ENCODE measurements at places on chromosomes 6 and 20.

DNA sequence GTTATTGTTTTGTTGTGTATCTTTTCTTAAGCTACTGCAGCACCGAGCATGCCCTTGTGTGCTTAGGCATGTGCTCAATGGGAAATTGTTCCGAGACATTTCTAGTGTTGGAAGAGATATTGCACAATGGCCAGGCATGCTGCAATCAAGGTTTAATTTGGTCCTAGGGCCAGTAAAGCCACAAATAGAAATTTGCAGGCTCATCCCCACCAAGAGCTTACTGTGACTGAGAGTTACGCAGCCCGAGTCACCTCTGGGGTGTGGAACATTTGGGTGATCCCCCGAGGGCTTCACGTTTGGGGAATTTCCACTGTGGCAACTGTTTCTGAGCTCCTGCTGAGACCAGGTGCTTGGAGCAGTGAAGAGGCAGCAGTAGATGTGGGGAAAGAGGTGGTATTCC is 65.8 kb downstream of the ADTRP start:
- no peak for DNase-seq

DNA sequence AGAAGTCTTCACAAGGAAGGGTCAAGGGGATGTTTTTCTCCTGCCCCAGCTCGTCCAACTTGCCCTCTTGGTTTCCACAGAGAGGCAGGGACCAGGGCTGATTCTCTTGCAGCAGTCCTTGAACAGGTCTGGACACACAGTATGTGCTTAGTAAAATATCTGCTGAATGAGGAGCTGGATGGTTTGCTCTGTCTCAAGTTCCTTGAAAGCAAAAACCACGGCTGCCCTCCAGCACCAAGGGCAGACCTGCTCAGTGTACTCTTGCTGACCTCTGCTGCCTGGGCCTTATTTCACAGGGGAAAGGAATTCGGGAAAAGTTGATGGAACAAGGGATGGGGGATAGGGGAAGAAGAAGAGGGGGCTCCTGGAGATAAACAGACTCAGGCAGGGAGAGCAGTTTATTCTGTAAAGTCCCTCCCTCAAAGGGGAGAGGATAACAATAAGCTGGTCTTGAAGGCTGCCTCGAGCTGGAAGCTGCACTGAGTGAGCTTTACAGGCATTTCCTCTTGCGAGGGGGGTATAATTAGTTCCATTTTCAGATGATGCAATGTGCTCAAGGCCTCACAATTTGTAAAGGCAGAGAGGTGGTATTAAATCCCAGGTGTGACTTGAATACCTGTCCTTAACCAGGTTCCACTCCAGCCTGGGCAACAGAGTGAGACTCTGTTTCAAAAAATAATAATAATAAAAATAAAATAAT is 10.3 kb downstream of the KCNK5 start:
- DNase-seq, result no peak

DNA sequence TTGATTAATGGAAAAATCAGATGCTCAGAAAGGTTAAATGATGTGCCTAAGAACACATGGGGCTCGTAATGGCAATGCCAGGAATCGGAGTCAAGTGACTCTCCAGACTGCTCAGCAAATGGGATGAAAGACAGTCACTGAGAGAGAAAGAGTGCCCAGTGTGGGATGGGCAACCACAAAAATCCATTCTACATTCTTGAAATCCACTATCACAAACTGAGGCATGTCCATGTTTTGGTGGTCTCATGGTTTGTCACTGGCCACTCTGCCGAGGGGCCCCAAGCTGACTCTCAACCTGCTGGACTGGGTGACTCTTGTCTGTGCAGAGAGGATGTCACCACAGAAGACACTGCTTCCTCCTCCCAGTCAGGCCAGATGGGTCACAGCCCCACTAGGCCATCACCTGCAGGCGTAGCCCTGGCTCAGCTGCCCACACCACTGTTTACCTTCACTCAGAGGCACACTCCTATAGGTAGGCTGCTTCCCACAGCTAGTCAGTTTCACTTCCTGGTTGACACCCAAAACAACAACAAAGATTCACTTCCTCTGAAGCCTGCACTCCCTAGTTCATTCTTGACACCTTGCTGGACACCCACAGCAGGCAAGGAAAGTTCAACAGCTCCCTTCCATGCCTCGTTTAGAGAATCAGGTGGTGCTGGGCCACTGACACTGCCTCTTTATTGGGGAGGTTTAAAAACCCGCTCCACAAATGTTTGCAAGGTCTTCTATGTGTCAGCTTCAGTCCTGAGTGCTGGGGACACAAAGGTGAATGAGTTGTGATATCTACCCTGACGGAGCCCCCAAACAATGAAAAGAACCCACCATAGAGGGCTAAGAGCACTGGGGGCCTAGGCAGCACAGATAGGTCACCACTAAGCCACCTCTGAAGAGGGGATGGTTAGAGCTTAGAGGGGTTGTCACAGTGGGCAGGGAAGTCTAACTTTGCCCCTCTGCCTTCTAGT is 21.7 kb downstream of the MAP1LC3A start:
- DNase-seq, result no peak

DNA sequence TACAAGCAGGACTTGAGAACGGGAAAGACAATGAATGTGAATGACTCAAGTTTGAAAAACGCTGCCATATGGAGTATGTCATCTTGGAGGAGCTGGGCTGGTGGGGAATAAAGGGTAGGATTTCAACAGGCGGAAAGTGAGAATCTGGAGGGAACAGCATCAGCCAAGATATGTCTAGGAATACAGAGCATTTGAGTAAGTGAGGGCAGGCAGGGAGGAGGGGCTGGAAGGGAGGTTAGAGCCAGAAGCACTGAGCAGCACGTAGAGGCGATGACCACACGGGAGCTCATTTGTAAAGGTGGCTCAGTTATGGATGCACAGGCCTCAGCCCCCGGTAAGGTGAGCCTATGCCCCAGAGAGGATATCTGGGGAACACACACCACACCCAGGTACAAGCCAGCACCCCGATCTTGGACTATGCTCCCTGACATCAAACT is 115.1 kb downstream of the ZMYND8 start:
- DNase-seq, result no peak

- DNase-seq, result no peak
These were observed 4.5 kb downstream of the LAMA5 start for GRCh38 chr20:62362590-62362940.

GRCh38 chr6:125824946-125825771 is 34.4 kb downstream of the NCOA7 start:
- DNase-seq, result no peak

DNA sequence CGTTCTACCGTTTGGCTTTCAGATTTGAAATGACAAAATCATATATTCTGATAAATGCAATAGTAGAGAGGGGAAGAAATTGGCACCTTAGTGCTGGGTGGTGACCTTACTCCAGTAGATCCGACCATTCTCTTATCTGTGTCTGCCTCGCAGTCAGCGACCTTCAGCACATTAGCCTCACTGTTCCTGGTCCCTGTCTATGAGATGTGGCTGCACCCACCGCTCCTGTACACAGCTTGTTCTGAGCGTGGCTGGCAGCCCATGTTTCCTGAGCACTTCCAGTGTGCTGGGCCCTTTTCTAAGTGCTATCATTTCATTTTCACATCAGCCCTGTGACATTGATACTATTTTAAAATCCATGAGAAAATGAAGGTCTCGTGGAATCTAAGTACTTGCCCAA is 138.1 kb downstream of the TMEM242 start:
- DNase-seq, result no peak

GRCh38 chr6:3607599-3607998 is 143.9 kb downstream of the PXDC1 start:
- no peak for DNase-seq

- DNase-seq, result no peak
These were observed 17.5 kb downstream of the KIF16B start for GRCh38 chr20:16555754-16556153.

GRCh38 chr20:12067686-12068085 is 150.0 kb downstream of the BTBD3 start:
- DNase-seq, result no peak

DNA sequence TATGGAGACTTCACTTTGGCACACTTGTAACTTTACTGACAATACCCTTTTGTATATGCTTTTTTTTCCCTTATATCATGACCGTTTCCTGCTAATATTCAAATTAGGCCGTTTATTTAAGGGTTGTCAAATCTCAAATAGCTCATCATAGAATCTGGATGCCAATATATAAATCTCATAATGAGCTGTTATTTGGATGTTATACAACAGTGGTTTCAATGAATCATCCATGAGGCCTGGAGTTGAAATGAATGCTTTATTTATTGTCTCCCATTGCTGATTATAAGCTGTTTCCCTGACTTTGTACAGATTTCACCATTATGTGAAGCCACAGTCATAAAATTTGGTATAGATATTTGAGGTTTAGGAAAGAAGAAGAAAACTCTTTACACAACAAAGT is 256.1 kb downstream of the PLCB1 start:
- DNase-seq, result no peak

- DNase-seq, result no peak
These were observed 12.5 kb downstream of the GCM1 start for GRCh38 chr6:53136000-53136609.
